ENCODE measurements at places on chromosomes 3 and 15. TPM values are rescaled to one million over a fixed set of nuclear protein-coding genes. Genes with fewer than 3 reads are reported as not detected.

- no peak overlapping the region for H3K4me3 ChIP-seq
- H3K27me3 ChIP-seq: no peaks in the 10 kb centered on the region
- no peak for DNase-seq
- no peaks in the 10 kb centered on the region for H3K4me1 ChIP-seq
- no peak overlapping the region for H3K27ac ChIP-seq
- H3K36me3 ChIP-seq: peaks cover 2% of the 10 kb centered on the region
These were observed 167.9 kb upstream of the CBLB start for GRCh38 chr3:106036696-106037095.

DNA sequence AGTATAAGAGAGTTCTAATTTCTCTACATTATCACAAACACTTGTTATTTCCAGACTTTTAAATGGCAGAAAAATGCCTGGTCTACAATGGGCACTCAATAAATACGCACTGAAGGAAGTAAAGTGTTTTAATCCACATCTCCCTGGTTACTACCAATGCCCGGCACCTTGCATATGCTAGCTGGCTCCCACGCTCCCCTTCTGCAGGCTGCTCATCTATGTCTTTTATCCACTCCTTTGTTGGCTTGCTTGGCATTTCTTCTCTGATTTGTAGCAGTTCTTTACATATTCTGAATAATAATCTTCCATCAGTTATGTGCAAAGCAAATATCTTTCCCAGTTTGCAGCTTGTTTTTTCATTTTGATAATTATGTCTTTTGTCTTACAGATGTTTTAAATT lies 74.6 kb upstream of the PRR23E start:
- H3K36me3 ChIP-seq: no peaks in the 10 kb centered on the region
- no peaks in the 10 kb centered on the region for H3K4me1 ChIP-seq
- peaks cover 14% of the 10 kb centered on the region for H3K27me3 ChIP-seq
- H3K4me3 ChIP-seq: no peak overlapping the region
- no peak for DNase-seq

- H3K4me3 ChIP-seq: no peak overlapping the region
- no peak for DNase-seq
- no peaks in the 10 kb centered on the region for H3K27me3 ChIP-seq
- H3K36me3 ChIP-seq: no peaks in the 10 kb centered on the region
- no peaks in the 10 kb centered on the region for H3K4me1 ChIP-seq
These were observed 514.7 kb upstream of the SGO1 start for GRCh38 chr3:20700714-20701113.

GRCh38 chr3:66450390-66451022 lies 50.3 kb downstream of the LRIG1 start:
- no peaks in the 10 kb centered on the region for H3K27me3 ChIP-seq
- H3K4me1 ChIP-seq: no peaks in the 10 kb centered on the region
- H3K4me3 ChIP-seq: no peak overlapping the region
- no peaks in the 10 kb centered on the region for H3K36me3 ChIP-seq
- H3K27ac ChIP-seq: no peak overlapping the region

DNA sequence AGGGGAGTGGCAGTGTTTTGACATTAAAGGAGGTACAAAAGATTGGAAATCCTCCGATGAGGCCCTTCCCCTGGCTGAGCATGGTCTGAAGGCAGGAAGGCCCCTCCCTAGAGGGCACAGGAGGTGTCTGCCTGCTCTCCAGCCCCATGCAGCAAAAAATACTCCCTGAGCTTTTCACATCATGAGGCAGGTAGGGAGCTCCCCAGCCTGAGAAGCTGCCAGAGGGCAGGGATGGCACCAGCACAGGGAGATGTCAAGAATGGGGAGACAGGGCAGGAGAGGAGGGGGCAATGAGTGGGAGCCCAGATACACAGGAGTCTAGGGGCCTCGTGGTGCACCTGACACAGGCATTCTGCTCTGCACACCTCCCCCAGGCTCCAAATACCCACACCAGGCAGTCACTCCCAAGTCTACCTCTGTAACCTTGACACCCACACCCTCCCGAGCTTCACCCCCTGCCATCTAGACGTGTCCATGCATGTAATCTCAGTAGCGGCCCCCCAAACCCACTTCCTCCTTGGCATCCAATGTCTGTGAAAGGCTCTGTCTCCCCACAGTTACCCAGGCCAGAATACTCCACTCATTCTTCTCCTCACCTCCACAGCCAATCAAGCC lies 22.9 kb downstream of the GRAMD2A start:
- no peaks in the 10 kb centered on the region for H3K36me3 ChIP-seq
- H3K4me3 ChIP-seq: no peak overlapping the region
- H3K27me3 ChIP-seq: no peaks in the 10 kb centered on the region
- no peaks in the 10 kb centered on the region for H3K4me1 ChIP-seq
- H3K27ac ChIP-seq: no peak overlapping the region

GRCh38 chr3:59079962-59080361 lies 30.1 kb upstream of the CFAP20DC start:
- H3K27ac ChIP-seq: no peak overlapping the region
- no peak for DNase-seq
- H3K4me1 ChIP-seq: no peaks in the 10 kb centered on the region
- no peaks in the 10 kb centered on the region for H3K36me3 ChIP-seq
- no peak overlapping the region for H3K4me3 ChIP-seq

DNA sequence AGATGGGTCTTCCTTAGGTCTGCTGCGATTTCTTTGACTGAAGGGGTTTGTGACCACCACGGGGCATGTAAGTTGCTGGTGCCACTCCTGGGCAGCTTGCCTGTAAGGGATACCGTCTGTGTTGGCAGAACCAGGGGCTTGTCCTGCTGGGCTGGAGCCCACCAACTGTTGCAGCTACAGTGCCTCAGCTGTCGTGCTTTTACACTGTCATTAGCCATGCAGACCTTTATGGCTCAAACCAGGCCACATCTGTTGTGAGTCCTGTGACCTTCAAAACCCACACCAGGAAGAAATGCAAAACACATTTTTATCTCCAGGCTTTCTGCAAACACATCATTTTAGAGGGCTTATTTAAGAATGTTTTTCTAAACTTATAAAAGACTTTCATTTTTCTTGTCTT lies 168.7 kb downstream of the PTPRG start:
- H3K27me3 ChIP-seq: no peaks in the 10 kb centered on the region
- no peaks in the 10 kb centered on the region for H3K36me3 ChIP-seq
- DNase-seq: no peak
- no peak overlapping the region for H3K4me3 ChIP-seq

DNA sequence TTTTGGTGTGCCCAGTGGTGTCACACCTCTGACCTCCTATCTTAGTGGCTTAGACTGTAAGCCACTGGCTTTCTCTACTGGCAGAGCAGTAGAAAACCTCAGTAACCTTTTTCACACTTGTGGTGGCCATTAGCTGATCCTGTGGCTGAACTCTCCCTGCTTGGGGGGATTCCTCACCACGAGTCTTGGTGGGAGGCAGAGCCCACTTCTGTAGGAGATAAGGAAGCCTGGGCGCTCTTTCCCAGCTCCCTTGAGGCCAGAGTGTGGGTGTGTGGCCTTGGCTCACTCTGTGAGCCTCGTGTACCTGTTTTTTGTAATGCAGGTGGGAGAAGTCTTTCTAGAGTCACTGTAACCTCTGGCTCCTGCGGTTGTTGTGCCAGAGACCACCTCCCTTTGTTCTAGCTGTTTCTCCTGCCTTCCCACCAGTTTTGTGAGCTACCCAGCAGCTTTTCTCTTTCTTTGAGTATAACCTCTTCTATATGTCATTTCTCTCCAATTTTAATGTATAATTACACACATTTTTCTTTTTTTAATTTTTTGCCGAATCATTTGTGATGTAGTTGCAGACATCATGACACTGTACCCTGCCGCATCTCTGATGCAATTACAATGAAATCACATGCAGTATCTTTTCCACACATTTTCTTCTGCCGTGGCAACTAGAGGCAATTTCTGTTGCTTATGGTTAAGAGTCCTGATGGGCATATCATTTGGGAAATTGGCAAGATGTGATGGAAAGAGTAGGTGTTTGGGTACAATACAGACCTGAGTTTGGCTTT lies 13.8 kb downstream of the XCR1 start:
- H3K36me3 ChIP-seq: peaks cover 2% of the 10 kb centered on the region
- peaks cover 59% of the 10 kb centered on the region for H3K4me1 ChIP-seq
- H3K27ac ChIP-seq: peak overlapping the region; percentile 32
- no peak overlapping the region for H3K4me3 ChIP-seq
- H3K27me3 ChIP-seq: peaks cover 21% of the 10 kb centered on the region
- no peak for DNase-seq

- peaks cover 11% of the 10 kb centered on the region for H3K27me3 ChIP-seq
- no peak for DNase-seq
- H3K36me3 ChIP-seq: no peaks in the 10 kb centered on the region
- peaks cover 7% of the 10 kb centered on the region for H3K4me1 ChIP-seq
- peak overlapping the region; percentile 8 for H3K4me3 ChIP-seq
These were observed 15.0 kb upstream of the TM6SF1 start for GRCh38 chr15:83092309-83092976.

- no peaks in the 10 kb centered on the region for H3K36me3 ChIP-seq
- peak; percentile 51 for DNase-seq
- no peaks in the 10 kb centered on the region for H3K4me1 ChIP-seq
- no peaks in the 10 kb centered on the region for H3K27me3 ChIP-seq
These were observed 16.6 kb upstream of the EXOG start for GRCh38 chr3:38479431-38480092.

- H3K36me3 ChIP-seq: peaks cover 3% of the 10 kb centered on the region
- H3K27me3 ChIP-seq: no peaks in the 10 kb centered on the region
- no peak for DNase-seq
- H3K4me1 ChIP-seq: no peaks in the 10 kb centered on the region
- H3K4me3 ChIP-seq: no peak overlapping the region
- H3K27ac ChIP-seq: no peak overlapping the region
These were observed 187.8 kb downstream of the PYDC2 start for GRCh38 chr3:191648787-191649186.

DNA sequence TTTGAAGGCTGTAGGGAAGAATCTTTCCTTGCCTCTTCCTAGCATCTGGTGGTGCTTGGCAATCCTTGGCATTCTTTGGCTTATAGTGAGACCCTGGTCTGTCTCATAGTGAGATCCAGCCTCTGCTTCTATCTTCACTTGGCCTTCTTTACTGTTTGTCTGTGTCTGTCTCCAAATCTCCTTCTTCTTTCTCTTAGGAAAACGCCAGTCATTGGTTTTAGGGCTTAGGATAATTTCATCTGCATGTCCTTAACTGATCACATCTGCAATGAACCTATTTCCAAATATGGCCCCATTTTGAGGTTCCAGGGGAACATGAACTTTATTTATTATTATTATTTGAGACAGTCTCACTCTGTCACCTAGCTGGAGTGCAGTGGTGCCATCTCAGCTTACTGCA lies 25.8 kb downstream of the KAT2B start:
- no peak overlapping the region for H3K4me3 ChIP-seq
- peaks cover 48% of the 10 kb centered on the region for H3K4me1 ChIP-seq
- H3K36me3 ChIP-seq: peaks cover 6% of the 10 kb centered on the region
- no peak overlapping the region for H3K27ac ChIP-seq
- DNase-seq: no peak

- H3K27ac ChIP-seq: no peak overlapping the region
- H3K4me1 ChIP-seq: no peaks in the 10 kb centered on the region
- H3K27me3 ChIP-seq: no peaks in the 10 kb centered on the region
- H3K36me3 ChIP-seq: no peaks in the 10 kb centered on the region
- DNase-seq: no peak
These were observed 246.5 kb upstream of the LRRN1 start for GRCh38 chr3:3552761-3553160.

DNA sequence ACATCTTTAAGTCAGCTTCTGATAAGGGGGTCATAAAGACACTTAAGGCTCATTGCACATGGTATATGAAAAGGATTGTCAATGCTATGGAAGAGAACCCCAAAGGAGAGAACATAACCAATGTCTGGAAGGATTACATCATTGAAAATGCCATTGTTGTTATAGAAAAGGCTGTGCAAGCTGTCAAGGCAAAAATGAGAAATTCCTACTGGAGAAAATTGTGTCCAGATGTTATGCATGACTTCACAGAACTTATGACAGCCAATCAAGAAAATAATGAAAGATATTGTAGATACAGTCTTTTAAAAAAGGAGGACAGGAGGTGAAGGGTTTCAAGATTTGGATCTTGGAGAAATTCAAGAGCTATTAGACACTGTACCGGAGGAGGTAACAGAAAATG lies 96.3 kb upstream of the MBNL1 start:
- H3K27me3 ChIP-seq: no peaks in the 10 kb centered on the region
- no peaks in the 10 kb centered on the region for H3K36me3 ChIP-seq
- no peak for DNase-seq
- H3K4me3 ChIP-seq: no peak overlapping the region
- H3K27ac ChIP-seq: no peak overlapping the region

DNA sequence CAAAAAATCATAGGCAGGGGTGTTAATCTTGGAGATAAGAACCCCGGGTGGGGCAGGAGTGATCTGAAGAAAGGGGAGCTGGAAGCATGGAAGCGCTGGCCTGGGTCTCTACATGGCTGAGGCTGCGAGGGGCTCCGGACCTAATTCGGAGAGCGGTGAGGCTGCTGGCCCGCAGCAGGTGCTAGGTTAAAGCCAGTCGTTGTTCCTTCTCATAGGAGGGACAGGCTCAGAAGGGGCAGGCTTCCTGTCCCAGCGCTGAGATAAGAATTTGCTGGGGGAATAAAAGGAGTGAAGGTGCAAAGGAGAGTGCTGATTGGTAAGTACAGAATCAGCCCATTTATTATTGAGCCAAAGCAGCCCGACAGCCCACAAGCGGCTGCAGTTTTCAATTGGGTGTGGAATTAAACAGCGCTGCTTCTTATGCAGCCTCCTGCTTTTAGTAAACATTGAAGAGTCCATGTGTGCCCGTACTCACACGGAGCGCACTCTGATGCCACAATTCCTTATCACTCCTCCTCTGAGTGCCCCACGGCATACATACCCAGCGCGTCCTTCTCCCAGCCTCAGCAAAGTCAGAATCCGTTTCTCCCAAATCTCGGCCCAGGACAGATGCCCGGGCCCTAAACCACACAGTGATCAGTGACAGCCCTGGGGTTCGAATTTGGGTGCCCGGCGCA lies 17.1 kb downstream of the CHST13 start:
- DNase-seq: no peak
- H3K27me3 ChIP-seq: no peaks in the 10 kb centered on the region
- H3K4me3 ChIP-seq: no peak overlapping the region
- peaks cover 7% of the 10 kb centered on the region for H3K4me1 ChIP-seq

EPHA3 gene
- 0.14 TPM for total RNA-seq

FSIP1 gene
- 0.60 TPM for total RNA-seq

ST6GAL1 gene
- 98.1 TPM for total RNA-seq

PTPRG gene
- total RNA-seq: 0.31 TPM
